ENCODE measurements at places on chromosomes 2 and 18.

DNA sequence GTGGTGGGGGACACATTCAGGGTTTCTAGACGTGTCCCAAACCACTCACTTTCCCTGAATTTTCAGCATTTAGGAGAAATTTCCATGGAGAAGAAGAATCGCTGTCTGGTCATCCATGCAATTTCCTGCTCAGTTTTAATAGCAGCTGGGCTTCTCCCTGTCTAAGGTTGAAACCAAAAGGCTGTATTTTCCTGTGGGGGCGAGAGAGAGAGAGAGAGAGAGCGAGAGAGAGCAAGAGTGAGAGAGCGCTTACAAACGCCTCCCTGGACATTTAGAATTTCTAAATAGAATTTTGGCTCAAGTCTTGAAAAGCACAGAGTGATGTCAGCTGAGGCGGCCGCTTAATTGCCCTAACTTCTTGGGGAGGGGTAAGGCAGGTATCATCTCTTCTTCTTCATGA lies 110.8 kb downstream of the SETBP1 start:
- DNase-seq, result no peak

DNA sequence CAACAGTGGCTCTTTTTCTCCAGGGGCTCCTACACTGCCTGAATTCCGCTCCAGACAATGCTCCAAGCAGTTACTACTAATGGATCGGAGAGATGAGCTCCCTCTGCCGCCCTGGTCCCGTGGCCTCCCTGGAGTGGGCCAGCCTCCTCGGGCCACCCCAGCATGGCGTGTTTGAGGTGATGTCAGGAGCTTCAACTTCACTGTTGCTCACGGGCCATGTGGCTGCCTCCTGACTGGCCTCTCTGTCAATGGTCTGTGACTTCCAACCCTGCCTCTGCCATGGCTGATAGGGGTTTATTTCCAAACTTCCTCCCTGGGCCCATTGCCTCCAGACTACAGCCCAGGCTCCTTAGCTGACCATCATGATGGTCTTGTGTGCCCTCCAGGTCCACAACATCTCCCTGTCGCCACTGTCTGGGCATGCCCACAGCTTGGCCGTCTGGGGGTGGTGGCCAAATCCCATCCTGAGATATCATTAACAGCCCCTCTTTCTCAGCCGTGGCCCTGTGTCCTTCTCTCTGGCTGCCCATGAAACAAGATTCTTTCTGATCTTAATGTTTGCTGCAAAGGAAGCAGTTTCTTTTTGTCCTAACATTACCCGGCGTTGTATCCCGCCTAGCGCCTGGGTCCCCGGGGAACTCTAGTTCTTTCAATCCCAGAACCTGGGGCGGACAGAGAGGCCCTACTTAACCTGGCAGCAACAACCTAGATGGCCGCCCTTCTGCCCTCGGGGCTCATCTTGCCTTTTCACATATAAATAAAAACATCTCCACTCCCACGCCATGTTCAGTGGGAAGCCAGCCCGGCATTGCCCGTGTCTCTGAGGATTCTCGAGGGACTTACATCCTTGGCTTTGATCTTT lies 38.1 kb downstream of the ATOH8 start:
- DNase-seq, result no peak

DNA sequence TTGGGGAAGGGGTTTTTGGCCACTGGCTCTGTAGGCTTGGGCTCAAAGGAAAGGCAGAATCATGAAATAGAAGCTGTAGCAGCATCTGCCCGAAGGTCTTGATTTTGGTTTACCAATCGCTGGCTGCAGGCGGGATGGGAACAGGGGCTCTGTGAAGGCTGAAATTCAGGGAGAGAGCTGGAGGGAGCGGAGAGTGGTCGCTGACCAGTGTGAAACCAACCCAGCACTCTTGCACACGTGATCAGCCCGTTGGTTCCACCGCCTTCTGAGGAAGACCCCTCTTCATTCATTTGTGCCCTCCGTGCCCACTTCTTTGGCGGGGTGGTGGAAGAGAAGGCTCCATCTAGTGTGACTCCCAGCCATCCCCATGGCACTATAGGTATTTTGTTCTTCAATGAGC lies 82.6 kb downstream of the KLHL29 start:
- DNase-seq, result no peak

DNA sequence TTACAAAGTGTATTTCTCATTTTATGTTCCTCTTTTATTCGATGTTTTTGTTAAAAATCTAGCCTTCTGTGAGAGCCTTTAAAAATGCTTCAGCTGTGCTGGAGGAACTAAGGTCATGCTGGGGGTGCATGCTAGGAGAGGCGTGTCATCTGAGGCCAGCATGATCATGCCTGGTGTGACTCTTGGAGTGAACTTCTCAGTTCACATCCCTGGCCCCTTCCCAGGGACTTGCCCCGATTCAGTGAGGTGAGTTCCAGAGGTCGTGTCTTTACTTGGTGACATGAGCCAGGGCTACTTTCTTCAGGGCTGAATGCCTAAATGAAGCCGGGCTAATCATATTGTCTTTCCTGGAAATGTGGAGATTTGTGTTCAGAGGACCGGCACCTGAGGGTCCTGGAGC lies 264.9 kb downstream of the MREG start:
- no peak for DNase-seq

DNA sequence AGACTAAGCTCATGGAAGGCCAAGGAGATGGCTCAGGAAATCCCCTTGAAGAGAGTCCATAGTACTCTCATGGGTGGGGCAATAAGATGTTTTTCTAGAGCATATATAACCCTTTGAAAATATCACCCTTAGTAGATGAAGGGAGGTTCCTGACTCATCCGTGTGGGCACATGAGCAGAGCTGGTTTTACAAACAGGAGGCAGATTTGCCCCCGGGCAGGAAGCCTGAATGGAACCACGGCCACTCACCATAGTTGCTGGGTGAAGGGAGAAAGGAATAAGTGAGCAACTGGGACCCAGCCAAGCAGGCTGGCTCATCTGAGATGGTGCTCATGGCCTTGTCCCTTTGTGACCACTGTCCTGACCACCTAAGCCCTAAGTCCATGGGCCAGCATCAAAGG lies 29.0 kb upstream of the MAPRE3 start:
- DNase-seq, result no peak

- DNase-seq, result no peak
Observed at GRCh38 chr2:210913461-210913860, 357.1 kb downstream of the CPS1 start.

DNA sequence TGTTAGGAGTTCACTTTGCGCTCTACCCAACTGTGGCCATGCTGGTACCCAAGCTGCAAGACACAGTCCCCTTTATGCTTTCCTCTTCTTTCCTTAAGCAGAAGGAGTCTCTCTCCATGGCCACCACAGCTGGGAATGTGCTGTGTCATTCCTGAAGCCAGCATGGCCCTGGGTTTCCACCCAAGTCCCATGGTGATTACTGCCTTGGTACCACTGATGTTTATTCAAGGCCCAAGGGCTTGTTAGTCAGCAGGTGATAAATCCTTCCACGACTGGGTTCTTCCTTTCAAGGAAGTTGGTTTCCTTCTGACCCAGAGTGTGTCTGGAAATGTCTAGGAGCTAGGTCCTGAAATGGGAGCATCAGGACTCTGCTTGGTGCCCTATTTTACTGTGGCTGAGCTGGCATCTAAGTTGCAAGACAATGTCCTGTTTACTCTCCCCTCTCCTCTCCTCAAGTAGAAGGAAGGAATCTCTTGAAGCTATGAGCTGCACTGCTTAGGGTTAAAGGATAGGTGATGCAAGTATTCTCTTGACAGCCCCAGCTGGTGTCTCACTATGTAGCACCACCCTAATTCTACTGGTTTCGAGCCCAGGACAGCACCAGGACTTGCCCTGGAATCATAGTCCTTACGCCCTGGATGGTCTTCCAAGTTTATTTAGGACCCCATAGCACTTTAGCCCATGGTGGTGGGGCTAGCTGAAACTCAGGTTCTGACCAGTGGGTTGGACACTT lies 18.7 kb upstream of the NUP35 start:
- no peak for DNase-seq

DNA sequence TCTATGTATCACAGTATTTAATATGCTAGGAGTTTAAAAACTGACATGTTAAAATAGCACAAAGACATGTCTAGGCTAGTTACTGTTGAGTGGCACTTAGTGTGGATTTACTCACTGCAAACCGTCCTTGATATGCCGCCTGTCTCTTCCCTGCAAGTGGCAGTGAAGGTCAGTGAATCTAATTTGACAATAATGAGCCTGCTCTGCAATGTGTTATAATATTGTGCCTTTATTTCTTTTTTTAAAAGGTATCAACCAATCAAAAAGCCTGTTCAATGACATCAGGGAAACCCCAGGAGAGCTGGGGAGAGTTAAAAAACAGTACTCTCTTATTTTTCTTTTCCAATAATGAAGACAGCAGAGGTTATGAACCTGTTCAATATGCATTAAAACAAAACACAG lies 384.1 kb downstream of the ERBB4 start:
- DNase-seq, result no peak

- no peak for DNase-seq
Observed at GRCh38 chr2:150464270-150464669, 23.2 kb downstream of the RND3 start.

DNA sequence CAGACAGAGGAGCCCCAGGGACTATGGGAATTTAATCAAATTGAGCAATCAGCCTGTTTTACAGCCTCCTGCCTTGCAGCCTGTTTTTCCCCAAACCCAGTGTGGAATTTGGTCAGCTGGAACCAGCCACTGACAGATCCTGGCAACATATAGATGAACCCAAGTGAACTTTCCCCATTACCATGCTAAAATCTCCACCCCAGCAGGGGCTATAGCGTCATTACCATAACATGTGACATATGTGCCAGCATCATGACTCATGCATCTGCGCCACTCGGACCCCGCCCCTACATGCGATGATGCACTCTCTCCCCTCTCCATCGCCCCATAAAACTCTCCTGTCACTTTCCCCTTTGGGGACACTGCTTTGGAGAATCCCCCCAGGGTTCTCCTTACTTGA lies 17.3 kb upstream of the FEZ2 start:
- DNase-seq, result no peak

DNA sequence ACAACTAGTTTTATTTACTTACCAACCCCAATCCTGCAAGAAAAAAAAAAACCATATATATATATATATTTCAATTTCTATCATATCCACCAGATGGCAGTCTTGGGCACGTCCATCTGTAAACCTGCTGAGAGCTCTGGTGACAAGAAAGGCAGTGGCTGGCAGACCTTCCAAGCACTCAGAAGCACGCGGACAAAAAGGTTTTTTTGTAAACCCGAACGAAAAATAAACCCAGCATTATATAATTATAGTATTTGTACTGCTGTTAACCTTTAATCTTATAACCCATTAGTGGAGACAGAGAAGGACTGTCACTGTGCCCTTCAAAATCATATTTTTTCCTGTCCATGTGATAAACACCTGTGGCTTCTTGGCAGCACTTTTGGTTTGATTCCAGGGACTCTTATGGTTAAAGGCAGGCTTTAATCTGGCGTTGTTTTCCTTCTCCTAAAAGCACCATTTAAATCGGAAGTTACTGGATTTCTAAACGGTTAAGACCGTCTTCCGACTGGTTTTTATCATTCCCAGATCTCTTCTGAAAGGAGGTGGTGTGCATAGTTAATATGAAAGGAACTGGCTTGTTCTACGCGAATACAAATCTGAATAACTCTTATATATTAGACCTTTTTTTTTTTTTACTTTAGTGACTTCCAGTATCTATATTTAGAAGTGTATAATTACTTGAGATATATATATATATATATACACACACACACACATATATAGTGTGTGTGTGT lies 31.0 kb upstream of the SLC3A1 start:
- DNase-seq, result peak; percentile 56

- no peak for DNase-seq
Observed at GRCh38 chr2:72028996-72029395, 118.7 kb downstream of the CYP26B1 start.

GRCh38 chr18:2920546-2921343 lies 73.9 kb downstream of the EMILIN2 start:
- no peak for DNase-seq

- peak; percentile 33 for DNase-seq
Observed at GRCh38 chr2:26298638-26299393, 47.1 kb upstream of the SELENOI start.

DNA sequence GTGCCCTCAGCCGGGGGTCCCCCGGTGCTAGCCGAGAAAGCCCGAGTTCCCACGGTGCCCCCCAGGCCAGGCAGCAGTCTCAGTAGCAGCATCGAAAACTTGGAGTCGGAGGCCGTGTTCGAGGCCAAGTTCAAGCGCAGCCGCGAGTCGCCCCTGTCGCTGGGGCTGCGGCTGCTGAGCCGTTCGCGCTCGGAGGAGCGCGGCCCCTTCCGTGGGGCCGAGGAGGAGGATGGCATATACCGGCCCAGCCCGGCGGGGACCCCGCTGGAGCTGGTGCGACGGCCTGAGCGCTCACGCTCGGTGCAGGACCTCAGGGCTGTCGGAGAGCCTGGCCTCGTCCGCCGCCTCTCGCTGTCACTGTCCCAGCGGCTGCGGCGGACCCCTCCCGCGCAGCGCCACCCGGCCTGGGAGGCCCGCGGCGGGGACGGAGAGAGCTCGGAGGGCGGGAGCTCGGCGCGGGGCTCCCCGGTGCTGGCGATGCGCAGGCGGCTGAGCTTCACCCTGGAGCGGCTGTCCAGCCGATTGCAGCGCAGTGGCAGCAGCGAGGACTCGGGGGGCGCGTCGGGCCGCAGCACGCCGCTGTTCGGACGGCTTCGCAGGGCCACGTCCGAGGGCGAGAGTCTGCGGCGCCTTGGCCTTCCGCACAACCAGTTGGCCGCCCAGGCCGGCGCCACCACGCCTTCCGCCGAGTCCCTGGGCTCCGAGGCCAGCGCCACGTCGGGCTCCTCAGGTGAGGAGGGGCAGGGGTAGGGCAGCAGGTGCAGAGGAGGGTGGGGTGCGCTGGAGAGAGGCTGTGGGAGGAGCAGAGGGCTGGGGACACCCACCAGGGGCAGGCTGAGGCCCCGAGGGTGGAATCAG lies 14.1 kb upstream of the GMPPA start:
- no peak for DNase-seq

DNA sequence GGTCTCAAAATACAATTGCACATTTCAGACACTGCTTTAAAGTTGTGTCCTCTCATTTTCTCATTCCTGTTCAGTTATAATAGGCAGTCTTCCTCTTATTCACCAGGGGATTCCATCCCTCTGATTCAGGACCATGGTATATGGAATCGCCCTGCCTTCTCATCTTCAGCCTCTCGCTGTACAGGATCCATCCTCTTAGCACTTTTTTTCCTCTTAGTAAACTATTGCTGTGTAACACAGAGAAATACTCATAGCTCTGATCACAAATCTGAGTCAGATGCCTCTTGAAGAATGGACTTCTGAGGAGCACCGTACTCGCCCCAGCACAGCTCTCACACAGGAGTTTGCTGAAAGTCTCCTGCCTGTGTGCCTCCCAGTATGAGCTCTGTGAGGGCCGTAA lies 11.3 kb downstream of the RMP24 start:
- no peak for DNase-seq

- DNase-seq, result peak; percentile 53
Observed at GRCh38 chr2:7672027-7672684, 754.9 kb downstream of the RNF144A start.

- no peak for DNase-seq
Observed at GRCh38 chr18:48996041-48996440, 45.3 kb upstream of the SMAD7 start.

DNA sequence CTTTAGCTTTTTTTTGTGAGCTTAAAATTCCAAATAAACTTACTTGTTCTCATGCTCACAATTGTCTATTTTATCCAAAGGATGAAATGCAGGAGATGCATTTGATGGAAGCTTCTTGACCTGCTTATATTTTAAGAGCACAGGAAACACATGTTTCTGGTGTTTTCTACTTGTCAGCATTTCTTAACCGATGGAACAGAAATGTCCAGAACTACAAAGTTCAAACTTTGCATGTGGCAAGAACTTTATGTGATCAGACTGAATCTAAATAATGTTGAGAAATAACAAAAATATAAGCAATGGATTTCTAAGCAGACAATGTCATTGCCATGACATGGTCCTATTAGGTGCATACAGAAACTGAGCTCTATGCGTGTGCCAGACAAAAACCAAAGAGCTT lies 9.9 kb upstream of the CTLA4 start:
- DNase-seq, result no peak

All from germinal center (tissue), 1 donor.